ENCODE measurements at places on chromosomes 2 and 18.

- DNase-seq = no peak
Observed at GRCh38 chr2:159855557-159856061, 57.6 kb upstream of the CD302 start.

DNA sequence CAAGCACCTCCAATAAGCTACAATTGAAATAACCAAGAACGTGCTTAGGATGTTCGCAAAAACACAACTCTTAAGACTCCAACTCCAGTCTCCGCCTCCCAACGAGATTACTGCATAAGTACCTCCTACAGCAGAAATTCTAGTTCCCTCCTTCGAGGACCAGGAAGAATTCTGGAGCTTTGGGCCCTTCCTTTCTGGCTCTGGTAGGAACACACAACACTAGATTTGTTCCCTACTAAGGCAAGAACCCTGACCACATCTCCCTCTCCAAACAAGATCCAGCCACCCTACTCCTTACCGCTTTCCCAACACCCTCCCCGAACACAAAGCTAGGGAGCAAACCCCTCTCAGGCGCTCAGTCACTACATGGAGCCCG lies 721 bp downstream of the ADAM17 start:
- no peak for DNase-seq

DNA sequence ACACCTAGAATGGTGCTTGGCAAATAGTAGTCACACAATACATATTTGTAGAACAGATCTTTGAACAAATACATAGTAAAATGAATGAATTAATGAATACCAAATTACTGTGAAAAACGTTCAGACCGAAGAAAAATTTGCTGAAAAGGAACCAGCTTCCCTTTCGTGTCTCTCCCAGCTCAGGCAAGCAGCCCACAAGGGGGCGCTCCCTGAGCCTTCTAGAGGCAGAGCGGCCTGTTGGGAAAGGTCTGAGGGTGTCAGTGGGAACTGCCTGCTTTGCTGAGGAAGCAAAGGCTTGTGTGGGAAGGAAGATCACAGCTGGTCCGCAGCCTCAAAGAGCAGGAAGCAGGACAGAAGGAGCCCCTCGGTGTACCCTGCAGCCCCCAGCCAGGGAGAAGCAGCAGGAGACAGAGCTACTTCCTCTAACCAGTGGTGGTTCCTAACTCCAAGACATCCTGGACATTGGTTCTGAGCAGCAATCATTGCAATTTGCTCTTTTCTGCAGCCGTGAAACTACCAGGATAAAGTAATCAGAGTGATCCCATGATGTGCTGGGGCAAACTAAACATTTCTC lies 231.1 kb downstream of the ANKRD30B start:
- no peak for DNase-seq

GRCh38 chr2:226187616-226188015 lies 612.0 kb downstream of the IRS1 start:
- no peak for DNase-seq

- DNase-seq = no peak
Observed at GRCh38 chr2:169036736-169037440, 5.8 kb upstream of the ABCB11 start.

DNA sequence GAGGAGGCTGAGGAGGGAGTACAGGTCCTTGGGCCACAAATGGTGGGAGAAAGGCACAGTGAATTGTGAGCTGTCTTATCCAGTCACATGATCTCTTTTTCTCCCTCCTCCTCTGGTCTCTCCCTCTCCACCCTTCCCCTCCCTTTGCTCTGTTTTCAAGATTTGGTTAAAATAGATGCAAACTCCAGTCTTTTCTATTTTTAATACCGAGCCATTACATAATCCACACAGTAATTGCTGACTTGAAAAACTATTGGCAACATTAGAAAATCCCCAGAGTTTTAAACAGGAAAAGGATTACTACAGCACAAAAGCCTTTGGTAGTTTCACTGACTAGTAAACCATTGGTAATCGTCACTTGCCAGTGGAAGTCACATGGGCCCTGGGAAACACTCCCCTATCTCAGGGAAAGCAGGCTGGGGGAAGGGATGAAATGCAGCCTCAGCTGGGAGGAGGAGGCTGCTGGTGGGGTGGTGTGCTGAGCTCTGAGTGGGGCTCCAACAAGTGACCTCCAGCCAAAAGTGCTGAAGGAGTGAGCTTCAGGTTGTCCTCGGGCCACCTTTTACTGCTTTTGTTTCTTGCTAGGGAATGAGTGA lies 57.4 kb upstream of the PCBP1 start:
- no peak for DNase-seq
